Effector CD8-positive, alpha-beta T cell (primary cell): ENCODE measurements at places on chromosomes 16 and 17.
A peak's percentile ranks its signal among the peaks of the same experiment; 100 is the strongest.

DNA sequence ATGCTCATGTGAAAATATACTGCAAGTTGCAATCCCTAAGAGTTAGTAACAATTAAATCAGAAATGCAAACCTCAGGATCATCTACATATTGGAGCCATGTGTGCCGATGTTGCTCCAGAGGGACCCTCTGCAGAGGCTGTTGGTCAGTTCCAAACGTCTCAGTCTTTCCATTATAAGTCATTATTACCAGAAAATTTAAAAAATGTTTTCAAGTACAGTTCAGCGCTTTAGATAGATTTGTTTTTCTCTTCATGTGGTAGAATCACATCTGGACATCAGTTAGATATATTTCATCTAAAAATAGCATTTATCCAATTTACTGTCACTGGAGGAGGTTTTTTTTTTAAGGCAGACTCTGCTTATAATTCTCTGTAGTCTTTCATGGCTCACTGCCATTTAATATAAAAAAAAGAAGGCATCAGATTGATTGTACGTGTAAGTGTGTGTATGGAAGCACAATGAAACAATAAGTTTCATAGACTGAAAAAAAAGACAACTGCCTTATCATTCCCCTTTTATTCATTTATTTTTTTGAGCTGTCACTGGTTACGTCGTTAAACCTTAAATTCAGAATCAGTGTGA lies 46.1 kb upstream of the MARCHF10 start:
- no peak for DNase-seq

- no peak for DNase-seq
These were observed 868 bp downstream of the FAM20A start for GRCh38 chr17:68600067-68600930.

DNA sequence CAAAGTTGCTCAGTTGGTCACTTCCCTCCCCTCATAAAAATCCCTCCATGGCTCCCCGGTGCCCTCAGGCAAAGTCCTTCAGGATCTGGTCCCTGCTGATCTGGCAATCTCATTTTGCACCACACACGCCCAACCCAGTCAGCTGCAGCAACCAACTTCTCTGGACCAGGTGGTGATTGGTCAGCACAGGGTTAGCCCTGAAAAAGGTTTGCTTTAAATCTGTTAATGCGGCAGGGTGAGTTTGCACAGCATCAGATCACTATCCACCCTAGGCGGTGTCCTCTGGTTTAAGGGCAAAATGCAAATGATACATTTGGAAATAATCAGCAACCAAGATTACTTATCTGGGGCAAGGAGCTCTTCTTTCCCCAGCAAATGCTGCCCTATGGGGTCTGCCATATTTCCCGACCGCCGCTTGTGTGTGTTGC lies 42.9 kb upstream of the TNRC6C start:
- no peak for DNase-seq

DNA sequence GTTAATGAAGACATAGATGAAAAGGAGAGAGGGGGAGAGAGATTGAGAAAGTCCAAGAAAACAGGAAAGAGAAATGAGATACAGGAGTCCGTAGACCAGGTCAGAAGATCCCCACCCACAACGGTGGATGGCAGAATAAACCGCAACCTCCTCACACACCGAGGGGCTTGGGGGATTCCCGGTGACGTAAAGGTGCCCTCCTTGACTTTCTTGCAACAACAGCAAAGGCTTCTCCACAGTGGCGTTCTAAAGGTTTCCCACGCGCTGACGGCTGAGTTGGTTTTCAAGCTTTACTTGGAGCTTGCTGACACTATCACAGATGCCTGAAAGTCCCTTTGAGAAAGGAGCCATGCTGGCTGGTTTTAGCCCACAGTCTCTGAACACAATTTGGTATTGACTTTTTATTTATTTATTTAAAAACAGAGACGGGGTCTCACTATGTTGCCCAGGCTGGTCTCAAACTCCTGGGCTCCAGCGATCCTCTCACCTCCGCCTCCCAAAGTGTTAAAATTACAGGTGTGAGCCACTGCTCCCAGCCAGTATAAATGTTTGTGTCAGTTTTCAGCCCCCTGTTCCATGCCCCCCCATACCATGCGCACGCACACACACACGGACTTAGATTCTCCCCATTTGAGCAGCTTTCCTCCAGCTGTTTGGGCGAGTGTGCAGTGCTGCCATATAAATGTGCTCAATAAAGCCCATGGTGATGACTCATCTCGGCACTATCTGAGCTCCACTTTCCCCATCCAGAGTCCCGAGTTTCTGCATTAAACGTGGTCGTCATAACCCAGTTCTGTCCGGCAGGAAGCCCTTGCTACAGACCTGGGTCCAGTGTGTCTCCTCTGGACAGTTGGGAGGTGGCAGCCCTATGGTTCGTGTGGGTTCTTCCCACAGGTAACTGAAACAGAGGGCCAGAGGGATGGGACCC lies 33.0 kb upstream of the SEC14L1 start:
- peak; percentile 36 for DNase-seq

- no peak for DNase-seq
These were observed 298.6 kb downstream of the SEC14L1 start for GRCh38 chr17:77439189-77440018.

- no peak for DNase-seq
These were observed 8.9 kb upstream of the ULK2 start for GRCh38 chr17:19876529-19877161.
